Stromal cell of bone marrow (primary cell): ENCODE measurements at places on chromosomes 2 and 18.
A peak's percentile ranks its signal among the peaks of the same experiment; 100 is the strongest.

DNA sequence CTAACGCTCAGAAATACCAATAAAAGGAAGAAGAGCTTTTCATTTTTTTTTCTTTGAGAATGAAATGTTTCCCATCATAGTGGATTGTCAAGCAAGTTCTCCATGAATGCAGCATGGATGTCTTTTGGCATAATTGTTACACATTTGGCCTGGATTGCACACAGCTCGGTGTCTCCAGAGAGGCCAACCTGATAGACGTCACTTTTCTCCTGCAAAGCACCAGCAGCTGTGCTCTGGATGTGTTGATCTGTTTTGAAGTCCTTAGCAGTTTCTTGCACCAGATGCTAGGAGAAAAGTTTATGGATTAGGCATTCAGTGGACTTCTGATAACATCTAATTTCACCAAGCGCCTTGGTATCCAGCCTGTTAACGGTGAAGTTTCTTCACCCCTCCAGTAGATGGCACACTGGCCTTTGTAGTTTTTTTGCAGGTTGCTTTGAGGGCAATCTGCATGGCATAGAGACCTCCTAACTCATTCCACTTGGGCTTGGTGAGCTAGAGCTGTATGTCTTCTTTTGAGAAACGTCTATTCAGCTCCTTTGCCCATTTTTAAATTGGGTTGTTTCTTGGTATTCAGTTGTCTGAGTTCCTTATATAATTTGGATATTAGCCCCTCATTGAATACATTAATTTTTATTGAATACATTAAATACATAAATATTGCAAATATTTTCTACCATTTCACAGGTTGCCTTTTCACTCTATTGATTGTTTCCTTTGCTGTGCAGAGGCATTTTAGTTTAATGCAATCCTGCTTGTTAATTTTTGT lies 59.7 kb downstream of the PTH2R start:
- no peak for DNase-seq

DNA sequence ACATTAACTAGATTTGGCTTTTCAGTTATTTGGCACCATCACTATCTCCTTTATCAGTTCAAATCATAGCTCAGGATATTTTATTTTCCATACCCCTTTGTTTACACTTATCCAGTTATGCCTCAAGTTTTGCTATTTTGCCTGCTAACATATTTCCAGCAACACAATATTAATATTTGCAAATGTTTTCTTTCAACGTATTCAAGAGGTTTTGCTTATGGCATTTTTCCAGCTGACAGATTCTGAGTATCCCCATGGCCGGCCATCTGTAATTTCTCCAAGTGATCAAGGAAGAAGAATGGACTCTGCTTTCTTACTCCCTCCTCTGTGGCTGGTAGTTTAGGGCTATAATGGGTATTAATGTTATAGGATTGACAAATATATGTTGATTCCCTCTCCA lies 49.4 kb downstream of the RND3 start:
- no peak for DNase-seq

GRCh38 chr2:74925361-74925786 lies 33.1 kb upstream of the POLE4 start:
- DNase-seq: no peak

- peak; percentile 38 for DNase-seq
Measured at GRCh38 chr2:47323009-47323821, 79.7 kb upstream of the MSH2 start.

DNA sequence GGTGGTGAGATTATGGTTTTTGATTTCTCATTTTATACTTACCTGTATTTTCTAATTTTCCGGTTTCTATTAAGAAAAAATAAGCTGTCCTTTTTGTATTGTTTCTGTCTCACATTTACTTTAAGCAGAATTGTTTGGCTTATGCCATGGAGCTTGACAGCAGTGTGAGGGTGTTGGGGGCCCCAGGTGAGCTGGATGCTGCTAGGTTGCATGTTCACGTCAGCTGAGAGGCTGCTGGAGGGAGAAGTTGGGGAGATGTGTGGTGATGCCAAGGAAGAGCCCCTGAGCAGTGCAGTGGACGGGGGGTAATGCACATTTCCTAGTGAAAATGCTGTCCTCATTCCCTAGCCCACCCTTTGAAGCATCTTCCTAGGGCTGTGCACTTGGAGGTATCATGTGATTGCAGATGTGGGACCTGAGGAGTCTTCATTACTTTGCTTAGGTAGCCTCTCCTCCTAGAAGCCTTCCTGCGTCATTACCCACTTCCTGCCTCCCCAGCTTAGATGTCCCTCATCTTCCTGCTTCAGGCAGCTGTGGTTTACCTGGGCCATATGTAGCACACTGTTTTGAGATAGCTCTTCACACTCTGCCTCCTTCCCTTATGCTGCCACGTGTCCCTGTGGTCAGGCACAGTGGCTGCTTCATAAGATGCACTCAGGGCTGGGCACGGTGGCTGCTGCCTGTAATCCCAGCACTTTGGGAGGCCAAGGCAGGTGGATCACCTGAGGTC lies 16.2 kb downstream of the ATG16L1 start:
- DNase-seq: no peak

GRCh38 chr18:74230922-74231714 lies 60.6 kb downstream of the CYB5A start:
- DNase-seq: no peak

DNA sequence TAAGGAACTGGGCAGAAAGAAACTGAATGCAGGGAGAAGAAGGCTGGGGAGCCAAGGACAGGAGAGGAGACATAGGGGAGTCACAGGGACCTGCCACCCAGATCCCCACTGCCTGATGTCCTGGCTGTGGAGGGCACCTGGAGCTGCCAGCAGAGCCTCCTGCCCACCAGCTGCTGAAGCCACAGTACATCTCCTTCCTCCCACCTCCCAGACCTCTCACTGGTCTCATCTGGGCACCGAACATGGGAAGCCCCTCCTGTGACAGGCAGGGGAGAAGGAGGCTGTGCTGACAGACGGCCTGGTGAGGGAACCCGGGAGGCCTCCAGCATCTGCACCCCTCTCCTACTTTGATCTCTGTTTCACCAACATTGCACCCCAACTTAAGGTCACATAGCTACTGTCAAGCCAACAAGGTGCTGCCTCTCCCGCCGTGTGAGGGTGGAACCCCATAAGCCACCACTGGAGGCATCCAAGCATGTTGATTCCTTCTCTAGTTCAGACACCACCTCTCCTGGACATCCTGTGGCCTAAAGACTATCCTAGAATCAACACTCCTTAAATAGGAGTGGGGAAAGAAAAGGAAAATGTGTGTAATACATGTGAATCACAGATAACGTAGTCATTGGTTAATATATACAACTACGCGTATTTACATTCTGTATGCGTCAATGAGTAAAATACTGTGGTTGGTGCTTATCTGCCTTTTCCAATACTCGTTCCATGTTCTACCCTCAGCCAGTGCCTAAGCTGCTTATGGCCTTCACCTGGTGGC lies 3.5 kb upstream of the RNPEPL1 start:
- DNase-seq: no peak

GRCh38 chr2:4868466-4868865 lies 823.7 kb upstream of the SOX11 start:
- DNase-seq: no peak

- no peak for DNase-seq
Measured at GRCh38 chr2:8527676-8528075, 154.2 kb upstream of the ID2 start.

DNA sequence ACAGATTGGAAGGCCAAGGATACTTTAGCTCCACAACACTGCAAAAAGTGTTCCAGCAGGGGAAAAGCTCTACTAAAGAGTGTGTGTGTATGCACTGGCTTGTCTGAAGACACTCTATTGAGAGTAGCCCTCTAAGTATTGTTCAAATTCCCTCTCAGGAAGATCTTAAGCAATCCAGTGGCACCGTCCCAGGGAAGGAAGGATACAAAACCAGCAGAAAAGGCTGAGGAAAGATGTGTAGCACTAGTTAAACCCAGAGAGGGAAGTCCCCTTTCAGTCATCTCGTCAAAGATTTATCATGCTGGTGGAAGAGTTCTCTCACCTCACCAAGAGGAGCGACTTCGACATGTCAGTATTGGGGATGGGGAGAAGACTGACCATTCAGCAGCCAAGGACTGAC lies 50.5 kb downstream of the DHRS9 start:
- DNase-seq: no peak

DNA sequence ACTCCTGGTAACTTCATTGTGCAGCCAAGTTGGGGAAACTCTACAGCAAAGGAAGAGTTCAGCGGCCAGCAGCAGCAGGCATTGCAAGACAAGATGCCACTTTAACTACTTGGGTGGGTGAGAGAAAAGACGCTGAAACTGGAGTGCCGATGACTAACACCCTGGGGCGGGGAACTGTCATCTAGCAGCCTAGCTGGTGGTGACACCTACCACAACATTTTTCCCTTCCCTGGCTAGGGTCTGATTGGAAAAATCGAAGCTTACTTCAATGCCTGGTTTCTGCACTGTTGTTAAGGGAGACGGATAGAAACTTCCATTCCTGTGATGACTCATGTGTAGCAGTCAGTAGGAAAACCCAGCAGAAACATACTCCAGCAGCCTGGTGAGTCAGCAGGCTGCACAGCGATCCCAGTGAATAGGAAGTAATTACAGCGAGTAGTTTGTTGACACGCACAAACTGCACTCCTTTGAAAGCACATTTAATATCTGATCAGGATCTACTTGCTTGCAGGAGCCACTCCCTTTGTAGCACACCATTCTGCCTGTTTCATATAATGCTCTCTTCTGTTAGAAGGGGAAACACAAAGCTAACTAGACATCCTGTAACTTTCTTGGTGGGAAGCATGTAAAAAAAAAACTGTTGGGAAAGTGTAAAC lies 62.1 kb upstream of the MAPRE2 start:
- DNase-seq: peak; percentile 94

DNA sequence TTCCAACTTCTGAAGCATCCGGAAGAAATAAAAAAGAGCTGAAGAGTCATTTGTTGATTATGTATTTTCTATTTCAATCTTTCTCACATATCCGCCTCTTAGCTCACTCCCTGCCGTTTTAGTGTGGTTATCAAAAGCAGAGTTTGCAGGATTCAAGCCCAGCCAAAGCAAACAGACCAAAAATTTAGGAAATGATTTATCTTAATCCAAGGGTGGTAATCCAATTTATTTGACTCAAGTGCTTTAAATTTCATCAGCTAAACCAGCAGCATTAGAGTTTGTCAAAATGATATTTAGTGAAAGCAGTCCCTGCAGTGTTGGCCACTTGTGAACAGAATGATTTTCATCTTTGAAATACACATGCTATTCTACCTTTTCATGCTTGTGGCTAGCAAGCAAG lies 129.3 kb upstream of the CCDC68 start:
- DNase-seq: no peak

DNA sequence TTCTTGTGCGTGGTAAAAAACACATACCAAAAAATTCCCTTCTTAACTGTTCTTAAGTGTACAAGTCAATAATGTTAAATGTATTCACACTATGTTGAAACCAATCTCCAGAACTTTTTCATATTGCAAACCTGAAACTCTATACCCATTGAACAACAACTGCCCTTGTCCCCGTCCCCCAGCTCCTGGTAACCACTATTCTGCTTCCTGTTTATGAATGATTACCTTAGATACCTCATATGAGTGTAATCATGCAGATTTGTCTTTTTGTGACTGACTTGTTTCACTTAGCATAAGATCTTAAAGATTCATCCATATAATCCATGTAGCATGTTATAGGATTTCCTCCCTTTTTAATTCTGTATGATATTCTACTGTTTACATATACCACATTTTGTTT lies 59.9 kb downstream of the NAT8 start:
- no peak for DNase-seq
